ENCODE measurements at places on chromosomes 11 and 22.

DNA sequence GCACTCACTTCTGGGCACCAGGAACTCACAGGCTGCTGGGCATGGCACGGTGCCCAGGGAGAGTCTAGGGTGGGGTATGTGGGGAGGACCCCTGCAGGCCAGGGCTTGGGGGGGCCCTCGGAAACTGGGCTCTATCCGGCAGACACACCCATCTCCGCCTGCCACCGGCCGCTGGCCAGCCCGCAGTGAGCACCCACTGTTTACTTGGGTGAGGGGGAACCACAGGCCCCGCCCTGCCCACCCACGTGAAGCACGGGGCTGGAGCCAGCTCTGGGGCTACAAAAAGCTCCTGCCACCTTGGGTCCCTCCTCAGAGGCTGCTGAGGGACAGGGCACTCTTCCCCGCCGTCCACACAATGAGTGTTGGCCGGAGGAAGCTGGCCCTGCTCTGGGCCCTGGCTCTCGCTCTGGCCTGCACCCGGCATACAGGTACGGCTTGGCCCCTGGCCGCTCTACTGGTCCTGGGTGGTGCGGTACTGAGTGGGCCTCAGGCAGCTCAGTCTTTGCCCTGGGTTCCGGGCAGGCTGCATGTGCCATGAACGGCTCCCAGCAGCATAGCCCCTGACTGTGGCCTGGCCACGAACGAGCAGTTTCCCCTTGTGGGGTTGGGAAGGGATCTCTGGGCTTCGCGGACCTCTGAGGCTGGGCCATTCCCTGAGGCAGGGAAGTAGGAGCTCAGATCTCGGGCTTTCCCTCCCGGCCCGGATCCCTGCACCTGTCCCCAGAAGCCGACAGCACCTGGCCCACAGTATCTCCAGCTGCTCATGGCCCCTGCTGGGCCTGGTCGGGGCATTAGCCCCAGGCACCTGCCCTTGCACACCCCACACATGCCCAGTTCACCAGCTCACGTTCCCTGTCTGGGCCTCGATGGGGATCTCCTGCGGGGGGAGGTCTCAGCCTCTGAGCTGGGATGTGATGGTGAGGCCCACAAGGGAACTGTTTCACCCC is at the start of gene MUC5AC:
TSS of gene MUC5AC (plus strand) at position 309 of the 947 bp plus-strand sequence. CDS start at position 356, 47 bp downstream.
- no peak for DNase-seq

- DNase-seq = no peak
Observed at GRCh38 chr11:65389294-65389980, 3.0 kb downstream of the FRMD8 start.

DNA sequence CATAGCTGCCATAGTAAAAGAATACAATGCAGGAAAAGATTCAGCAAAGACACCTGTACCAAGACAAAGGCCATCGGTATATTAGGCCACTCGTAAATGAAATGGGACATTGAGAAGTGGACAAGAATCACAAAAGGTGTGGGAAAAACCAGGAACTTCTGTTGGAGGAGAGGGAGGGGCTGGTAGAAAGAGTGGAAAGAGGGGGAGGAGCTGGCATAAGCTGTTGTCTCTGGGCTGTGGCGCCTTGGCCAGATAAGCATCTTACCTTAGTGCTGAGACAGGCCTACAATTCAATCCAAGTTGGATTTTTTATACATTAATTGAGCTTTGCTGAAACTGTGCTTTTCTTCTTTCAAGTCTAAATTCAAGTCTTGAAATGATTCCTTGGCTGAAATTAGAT is 37.1 kb downstream of the ZNF202 start:
- no peak for DNase-seq

- DNase-seq = peak; percentile 85
Observed at GRCh38 chr22:45863981-45864751, 112.8 kb downstream of the WNT7B start.

DNA sequence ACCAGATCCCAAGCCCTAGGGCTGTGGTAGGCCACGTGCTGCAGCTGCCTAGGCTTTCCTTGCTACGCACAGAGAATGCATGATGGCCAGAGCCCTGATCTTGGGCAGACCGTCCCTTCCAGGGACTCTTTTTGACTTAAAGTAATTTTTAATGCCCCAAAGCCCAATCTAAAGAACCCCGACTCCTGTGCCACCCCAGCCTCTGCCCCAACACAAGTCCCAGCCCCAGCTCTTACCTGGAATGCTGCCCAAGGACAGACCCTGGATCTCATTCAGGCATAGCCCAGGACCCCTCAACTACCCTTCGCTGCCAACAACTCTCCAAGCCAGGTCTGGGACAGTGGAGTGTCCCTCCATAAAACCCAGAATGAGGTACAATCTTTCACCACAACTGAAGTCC is 211.7 kb upstream of the B3GAT1 start:
- DNase-seq = no peak

DNA sequence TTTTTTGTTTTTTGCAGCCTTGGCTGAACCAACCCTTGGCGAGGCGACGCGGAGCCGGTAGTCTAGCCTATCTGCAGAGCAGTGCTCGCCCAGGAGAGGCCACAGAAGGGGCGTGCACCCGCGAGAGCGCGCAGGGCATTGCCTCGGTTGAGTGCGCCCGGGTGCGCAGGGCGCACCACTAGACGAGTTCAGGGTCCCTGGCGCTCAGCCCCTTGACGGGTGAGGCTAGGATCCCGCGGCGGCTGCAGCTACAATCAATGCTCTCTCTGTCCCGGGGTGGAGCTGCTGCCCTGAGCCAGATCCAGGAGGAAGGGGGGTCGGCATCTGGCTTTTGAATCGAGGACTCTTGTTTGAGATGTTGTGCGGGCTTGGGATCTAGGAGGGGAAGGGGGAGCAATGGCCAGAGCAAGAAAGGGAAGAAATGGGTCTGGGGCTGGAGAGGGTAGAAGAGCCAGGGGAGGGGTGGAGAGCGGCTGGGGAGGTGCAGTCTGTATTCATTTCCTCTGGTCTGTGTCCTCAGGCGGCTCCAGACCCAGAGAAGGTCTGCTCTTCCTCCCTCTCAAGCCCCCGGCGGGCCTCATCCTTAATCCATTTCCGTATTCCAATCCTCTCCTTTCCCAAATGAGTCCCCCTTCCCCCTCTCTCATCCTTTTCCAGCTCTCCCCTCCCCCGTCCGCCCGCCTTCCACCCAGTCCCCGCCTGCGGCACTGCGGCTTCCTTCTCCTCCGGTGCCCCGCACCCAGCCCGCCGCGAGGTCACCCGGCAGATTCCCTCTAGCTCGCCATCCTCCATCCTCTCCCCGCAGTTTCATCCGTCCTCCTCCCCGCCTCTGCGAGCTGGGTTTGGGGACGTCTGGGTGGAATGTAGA is 797 bp downstream of the THY1 start:
- no peak for DNase-seq

DNA sequence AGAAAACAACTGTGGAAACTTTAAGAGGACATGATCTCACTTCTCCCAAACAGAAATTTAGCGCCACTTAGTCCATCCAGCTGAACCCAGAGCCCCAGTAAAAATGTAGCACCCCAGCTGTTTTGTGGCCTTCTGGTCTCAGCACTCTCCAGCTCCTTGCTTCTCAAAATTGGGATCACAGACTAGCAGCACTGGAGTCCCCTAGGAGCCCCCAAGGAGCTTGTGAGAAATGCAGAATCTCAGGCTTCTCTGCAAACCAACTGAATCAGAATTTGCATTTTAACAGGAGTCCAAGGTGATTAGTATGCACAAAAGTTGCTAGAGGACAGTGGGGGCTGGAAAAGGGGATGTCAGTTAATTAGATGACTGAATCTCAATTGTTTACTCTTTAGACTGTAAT is 89.8 kb upstream of the FIBIN start:
- DNase-seq = no peak

DNA sequence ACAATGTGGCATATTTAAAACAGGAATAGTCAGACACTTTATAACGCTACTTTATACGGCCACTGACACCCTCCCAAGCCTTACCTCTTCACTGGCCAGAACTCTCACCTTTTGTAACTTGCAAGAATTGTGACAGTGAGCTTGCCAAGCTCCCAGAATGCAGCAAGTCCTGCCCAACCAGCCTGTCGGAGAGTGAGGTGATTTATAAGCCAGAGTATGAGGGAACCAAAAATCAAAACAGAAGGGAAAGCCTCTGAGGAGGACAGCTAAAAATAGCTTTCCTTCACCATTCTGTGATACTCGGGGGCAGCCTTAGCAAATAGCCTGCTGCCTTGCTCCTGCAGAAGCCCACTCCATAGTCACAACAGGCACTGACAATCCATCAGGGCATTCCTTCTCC is 229.7 kb downstream of the FAM76B start:
- DNase-seq = no peak

- DNase-seq = no peak
Observed at GRCh38 chr11:130772266-130773227, 143.7 kb downstream of the SNX19 start.

- no peak for DNase-seq
Observed at GRCh38 chr11:95778699-95779098, 10.9 kb downstream of the FAM76B start.

GRCh38 chr11:88414981-88415413 is 77.5 kb upstream of the CTSC start:
- DNase-seq = peak; percentile 77

DNA sequence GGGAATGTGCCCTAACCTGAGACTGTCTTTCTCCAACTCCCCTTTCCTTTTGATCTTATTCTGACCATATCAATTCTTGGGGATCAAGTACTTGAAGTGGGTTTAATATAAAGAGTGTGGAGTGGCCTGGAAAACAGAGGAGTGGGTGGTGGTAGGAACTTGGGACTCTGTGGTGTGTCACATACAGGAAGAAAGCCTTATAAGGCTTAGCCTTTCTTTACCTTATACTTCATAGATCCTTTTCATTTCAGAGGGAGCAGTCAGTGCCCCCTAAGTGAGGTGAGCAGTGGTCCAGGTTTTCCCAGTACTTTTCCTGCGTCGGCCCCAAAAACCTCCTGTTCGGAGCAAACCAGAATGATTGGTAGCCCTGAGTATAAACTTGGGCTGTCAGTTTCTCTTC is 486 bp downstream of the OOSP1 start:
- DNase-seq = no peak

DNA sequence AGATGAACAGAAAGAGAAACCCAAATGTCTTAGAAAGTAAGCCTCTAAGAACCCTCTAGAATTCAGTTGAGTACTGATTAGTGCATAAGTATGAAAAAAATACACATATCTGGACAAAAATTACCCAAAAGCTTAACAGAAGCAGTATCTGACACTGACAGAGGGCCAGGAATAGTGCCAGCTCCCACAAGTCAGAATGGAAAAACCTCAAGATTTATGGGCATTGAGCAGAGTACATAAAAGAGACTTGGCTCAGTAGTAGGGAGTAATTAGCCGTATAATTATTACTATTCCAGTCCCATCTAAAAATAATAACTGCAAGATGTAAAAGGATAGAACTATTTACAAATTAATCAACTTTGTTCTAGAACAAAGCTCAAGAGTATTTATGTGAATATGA is 834.5 kb downstream of the FAM181B start:
- no peak for DNase-seq

GRCh38 chr11:15806217-15806616 is 550.1 kb downstream of the SOX6 start:
- no peak for DNase-seq

DNA sequence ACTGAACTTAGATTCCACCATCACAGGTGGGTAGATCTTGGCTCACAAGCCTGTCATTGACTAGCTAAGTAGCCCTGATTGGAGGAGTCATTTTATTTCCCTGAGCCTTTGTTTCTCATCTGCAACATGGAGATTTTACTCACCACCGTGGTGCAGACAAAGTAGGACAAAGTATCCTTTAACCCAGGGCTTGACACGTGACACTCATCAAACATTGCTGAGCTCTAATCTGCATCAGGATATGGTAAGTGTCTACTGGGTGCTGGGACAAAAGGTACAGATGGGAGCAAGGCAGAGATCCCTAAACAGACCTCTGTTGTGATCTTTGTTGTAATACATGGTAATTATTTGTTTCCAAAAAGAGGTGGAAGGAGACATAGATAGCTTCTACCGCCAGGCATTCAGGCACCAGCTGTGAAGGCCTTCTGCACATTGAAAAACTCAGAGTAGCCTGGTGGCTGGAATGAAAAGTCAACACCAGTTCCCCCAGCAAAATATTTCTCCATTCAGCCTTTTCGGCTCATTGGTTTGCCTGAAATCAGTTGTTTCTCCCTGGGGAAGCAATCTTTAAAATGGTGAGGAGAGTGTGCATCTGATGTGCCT is 18.3 kb upstream of the MICAL2 start:
- DNase-seq = no peak

DNA sequence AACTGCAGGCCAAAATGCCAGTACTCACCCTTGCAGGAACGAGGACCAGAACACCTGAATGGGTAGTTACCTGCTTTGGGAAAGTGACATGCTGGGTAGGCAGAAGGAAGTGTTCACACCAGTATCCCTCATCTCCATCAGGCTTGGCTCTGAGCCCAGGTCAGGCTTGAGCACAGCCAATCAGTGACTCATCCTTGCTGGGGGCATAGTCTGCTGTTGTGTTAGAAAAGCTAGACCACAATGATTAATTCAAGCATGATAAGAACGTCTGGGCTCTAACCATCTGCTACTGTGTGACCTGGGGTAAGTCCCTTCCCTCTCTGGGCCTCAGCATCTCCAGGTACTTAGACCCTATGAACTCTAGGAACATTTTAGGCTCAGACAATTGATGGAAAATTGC is 450.4 kb downstream of the MIAT start:
- DNase-seq = no peak

Measured in activated CD4-positive, alpha-beta T cell treated with anti-CD3 and anti-CD28 coated beads, Interleukin-2, Interleukin-6, amounts not matched to agents 100 ng/mL and 50 ng/mL, durations not matched to agents 16 hours and 8 hours (primary cell).